ENCODE measurements at places on chromosomes 1 and 21. TPM values are rescaled to one million over a fixed set of nuclear protein-coding genes. Genes with fewer than 3 reads are reported as not detected.

- DNase-seq, result no peak
Observed at GRCh38 chr1:198919667-198920398, 281.0 kb downstream of the PTPRC start.

Gene FBXO2
- polyA plus RNA-seq, result 42.6 TPM

DNA sequence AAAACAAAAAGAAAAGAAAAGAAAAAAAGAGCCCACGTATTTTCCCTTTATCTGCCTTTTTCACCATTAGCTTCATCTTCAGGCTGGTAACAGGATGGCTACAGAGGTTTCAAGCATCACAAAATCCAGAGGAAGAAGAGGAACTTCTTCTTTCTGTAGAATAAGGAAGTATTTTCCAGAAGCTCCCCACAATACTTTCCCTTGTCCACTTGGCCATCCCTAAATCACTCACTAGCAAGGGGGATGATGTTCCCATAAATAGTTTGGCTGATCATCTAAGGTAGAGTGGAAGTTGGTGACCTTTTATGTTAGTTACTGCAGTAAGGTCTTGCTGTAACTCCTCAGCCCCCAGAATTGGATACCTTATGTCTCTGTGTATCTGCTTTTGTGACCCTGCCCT is 45.1 kb upstream of the RNF11 start:
- DNase-seq, result no peak

DNA sequence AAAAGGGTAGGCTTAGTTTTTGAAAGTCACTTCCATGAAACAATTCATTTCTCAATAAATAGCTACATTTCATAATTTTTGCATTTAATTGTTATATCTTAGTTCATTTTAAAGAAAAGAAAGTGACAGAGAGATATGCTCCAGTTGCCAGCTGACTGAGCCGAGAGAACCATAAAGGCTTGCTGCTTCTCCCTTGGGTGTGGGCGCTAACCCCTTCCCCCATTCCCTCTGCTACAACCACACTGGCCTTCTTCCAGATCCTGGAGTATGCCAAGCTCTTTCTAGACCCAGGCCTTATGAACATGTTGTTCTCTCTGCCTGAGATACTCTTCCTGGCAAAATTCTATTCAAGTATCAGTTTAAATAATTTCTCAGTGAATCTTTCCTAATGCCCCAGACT is 12.3 kb downstream of the SORT1 start:
- DNase-seq, result no peak

Gene CELA3A
- not detected for polyA plus RNA-seq
